ENCODE measurements at places on chromosomes 2 and 18.
A peak's percentile ranks its signal among the peaks of the same experiment; 100 is the strongest.

GRCh38 chr2:164964700-164965099, 9.4 kb upstream of the SLC38A11 start:
- DNase-seq: no peak

GRCh38 chr2:33531549-33532059, 55.2 kb downstream of the RASGRP3 start:
- no peak for DNase-seq

- no peak for DNase-seq
Measured at GRCh38 chr18:3665204-3665603, 215.2 kb downstream of the TGIF1 start.

DNA sequence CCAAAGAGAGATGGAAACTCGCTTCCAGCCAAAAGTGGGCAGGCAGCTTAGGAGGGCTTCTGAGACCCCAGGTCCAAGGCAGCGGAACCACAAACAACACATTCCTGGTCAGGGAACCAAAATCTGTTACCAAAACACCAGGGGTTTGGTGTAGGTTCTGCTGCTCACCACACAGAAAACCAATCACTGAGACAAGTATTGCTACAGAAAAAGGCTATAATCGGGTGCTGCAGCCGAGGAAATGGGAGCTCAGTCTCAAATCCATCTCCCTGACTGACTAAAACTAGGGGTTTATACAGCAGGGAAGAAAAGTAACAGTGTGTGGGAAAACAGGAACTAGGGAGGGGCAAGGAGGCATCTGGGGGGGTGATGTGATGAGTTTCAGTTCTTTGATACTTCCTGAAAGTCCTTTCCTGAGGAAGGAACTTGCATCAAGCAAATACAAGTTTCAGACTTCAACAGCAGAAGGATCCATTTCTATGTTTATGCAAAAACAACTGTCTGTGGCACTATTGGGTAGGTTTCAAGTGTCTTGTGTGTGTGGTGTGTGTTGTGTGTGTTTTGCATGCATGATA, 108.0 kb downstream of the FAM168B start:
- no peak for DNase-seq

DNA sequence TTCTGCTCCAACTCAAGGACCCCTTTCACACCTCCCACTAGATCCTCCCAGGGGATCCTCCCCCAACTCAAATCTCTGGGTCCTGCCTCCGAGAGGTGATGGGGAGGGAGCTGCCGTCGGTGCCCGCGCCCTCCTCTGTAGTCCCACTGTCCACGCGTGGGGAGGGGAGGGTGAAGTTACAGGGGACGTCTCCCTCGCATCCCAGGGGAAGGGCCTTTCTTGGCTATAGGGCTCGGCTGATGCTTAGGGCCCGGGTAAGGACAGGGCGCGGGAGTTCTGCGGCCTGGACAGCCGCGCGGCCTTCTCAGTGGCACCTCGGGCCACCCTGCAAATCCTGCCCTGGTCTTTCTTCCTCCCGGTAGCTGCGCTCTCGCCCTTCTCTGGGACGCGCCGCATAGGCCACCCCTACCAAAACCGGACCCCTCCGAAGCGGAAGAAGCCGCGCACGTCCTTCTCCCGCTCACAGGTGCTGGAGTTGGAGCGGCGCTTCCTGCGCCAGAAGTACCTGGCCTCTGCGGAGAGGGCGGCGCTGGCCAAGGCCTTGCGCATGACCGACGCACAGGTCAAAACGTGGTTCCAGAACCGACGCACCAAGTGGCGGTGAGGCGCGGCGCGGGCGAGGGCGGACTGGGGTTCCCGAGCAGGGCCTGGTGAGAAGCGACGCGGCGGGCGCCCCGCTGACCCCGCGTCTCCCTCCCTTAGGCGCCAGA, 1.2 kb downstream of the TLX2 start:
- DNase-seq: no peak

- no peak for DNase-seq
Measured at GRCh38 chr2:144102386-144102785, 417.5 kb downstream of the ZEB2 start.

- DNase-seq: no peak
Measured at GRCh38 chr18:22006458-22006857, 162.9 kb upstream of the GATA6 start.

GRCh38 chr18:36514778-36515177, 217.3 kb downstream of the FHOD3 start:
- no peak for DNase-seq

- DNase-seq: no peak
Measured at GRCh38 chr2:70686577-70687460, 81.2 kb downstream of the ADD2 start.

GRCh38 chr18:33923980-33924379, 300.7 kb downstream of the NOL4 start:
- no peak for DNase-seq

GRCh38 chr2:123578016-123578415, 447.1 kb upstream of the CNTNAP5 start:
- no peak for DNase-seq

DNA sequence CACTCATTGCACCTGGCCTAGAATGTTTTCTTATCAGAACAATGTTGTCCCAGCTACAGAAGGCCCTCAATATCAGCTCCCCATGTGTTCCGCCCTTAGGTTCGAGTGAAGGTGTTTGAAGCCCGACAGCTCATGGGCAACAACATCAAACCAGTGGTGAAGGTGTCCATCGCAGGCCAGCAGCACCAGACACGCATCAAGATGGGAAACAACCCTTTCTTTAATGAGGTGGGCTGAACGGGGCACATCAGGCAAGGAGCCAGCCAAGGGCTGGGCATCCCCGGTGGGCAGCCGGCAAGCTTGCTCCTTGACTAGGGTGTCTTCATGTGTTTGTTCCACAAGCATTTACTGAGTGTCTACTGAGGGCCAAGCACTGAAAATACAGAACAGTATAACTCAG, 9.2 kb downstream of the FER1L5 start:
- DNase-seq: no peak

DNA sequence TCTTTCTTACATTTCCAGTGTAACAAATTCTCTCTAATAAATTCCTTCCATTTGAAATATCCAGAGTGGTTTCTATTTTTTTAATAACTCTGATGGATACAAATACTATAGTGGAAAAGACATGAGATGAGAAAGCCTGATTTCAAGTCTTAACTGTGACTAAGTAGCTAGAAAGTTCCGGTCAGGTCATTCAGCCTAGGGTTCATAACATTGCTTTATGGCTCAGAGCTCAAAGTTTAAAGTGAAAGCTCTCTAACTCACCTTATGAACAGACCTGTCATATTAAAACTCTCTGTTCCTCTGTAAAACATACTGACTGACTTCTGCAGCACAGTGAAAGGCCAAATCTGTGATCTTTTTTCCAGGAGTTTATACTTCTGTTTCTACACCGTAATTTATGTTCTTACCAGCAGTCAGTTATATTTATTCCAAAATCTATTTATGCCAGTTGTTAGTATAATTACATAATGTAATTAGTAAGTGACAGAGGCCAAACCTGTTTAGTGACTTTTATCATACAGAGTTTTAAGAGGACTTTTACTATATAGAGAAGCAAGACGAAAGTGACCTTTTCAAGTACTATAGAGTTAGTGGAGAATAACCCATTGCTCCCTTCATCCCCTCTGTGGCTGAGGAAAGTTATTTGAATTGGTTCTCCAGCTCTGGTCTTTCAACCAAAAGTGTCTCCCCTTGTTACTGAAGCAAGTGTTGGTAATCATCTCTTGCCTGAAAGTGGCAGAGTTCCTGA, 118.8 kb upstream of the PDE1A start:
- no peak for DNase-seq

DNA sequence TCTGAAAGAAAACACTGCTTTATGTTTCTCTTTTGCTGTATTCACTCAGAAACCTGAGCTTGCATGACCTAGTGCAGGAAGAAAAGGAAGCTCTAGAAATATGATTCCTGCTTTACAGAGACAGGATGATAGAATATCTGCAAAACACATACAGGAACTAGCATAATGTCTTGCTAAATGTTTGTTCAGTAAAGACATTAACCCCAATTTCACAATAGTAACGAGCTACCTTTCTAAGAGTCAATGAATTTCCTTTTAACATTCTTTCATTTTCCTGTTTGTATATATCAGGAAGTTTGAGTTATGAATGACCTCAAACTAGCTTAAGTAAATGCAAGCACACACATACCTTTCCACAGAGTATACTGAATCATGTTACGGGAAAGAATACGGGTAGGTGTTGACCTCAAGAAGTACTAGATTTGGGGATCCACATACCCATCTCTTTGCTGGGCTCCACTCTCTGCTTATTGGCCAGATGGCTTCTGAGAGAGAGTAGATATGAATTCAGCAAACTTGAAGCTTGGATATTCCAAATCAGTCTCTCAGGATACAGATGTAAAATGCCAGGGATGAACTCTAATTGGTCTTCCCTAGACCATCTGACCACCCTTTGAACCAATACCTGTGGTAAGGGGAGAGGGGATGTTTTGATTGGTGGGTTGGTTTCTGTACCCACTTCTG, 18.2 kb upstream of the ACSL3 start:
- DNase-seq: peak; percentile 100

DNA sequence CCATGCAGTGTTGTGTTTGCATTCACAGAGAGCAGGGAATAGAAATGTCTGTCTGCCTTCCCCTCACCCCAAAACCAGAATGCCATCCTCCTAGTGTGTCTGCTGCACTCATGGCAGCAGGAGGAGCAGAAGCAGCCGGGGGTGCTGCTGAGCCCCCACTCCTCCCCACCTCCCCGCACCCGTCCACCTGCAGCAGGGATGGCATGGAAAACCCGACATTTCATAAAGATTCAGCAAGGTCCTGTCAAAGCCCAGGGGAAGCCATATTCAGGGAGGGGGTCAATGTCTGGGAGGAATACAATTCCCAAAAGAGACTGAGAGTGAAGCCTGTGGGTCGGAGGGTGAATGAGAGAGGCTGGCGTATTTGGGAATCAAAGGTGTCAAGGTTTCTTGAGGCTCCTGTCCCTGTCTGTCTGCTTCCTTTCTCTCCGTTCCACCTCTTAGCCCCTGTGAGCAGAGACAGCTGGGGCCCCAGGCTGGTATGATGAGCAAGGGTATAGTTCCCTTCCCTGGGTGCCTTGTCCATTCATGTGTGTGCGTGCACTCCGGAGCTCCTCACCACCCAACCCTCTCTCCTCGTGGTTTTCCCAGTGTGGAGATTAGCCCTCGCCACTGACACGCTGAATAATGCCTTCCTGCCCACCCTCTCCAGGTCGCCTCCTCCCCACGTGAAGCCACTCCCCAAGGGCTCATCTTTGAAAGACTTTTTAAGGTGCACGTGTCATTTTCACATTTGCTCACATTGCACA, 133.5 kb upstream of the ZNF236 start:
- no peak for DNase-seq

Measured in PC-9 (cell line).